ENCODE measurements at places on chromosomes 1 and 21.

- DNase-seq: no peak
Measured at GRCh38 chr1:24195136-24195535, 8.0 kb upstream of the IFNLR1 start.

GRCh38 chr1:115929881-115930280 lies 46.4 kb upstream of the SLC22A15 start:
- no peak for DNase-seq

GRCh38 chr21:42459546-42460215 lies 36.3 kb downstream of the RSPH1 start:
- no peak for DNase-seq

GRCh38 chr1:181010789-181011188 lies 11.9 kb downstream of the STX6 start:
- DNase-seq: peak; percentile 11

DNA sequence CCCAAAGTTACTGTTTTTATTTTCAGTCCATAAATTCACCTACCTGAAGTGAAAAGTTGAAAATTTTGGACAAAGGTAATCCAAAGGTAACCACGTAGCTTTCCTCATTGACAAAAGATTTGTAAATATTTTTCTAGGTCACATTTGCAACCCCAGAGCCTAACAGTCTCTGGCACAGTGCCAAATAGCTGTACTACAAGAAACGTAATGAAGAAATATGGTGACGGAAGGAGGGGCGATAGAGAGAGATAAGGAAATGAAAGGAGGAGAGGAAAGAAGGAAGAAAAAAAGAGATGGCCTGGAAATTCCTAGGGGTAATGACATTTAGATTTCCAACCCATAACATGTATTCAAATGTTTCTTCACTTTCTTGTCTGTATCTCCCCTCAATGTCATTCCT lies 159.4 kb downstream of the BARHL2 start:
- DNase-seq: no peak

GRCh38 chr1:167500283-167500860 lies 18.0 kb downstream of the CD247 start:
- no peak for DNase-seq

GRCh38 chr1:159144571-159144970 lies 26.8 kb upstream of the CADM3 start:
- no peak for DNase-seq

DNA sequence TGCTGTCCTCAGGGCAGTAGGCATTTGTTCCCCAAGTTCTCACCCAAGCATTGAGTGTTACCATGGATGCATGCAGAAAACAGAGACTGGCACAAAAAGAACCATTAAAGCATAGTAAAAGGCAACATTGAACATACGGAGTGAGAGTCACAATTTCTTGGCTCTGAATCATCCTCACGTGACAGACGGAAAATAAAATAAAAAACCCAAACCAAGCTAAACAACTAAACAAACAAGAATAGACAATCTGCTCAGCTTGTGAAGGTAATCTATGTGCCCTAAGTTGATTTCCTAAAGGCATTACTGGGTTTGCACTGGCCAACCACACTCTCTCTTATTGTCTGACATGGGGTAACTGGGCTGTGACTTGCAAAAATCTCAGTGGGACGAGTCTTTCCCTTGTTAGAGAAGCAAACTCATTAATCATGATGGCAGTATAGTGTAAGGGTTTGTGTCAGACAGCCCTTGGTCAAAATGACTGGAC lies 306.0 kb downstream of the ASTN1 start:
- no peak for DNase-seq

GRCh38 chr1:56185493-56185892 lies 393.9 kb downstream of the PLPP3 start:
- DNase-seq: no peak

DNA sequence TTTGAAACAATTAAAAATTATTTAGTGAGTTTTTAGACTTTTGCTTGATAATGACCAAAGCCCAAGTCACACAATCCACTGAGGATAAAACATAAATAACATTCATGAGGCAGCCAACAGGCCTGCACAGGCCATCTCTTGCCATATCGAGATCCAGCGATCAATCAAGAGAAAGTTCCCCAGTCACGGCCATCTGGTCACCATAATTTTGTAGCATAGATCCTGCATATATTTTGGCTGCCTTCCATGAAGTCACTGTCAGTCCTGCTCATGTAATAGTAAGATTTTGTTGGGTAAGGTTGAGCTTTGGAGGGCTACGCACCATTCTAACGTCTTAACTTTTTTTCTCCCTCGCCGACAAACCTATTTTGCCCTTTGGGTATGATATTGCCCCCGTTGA lies 17.5 kb downstream of the KPNA6 start:
- DNase-seq: no peak

GRCh38 chr1:164265232-164265631 lies 293.8 kb upstream of the PBX1 start:
- DNase-seq: no peak

DNA sequence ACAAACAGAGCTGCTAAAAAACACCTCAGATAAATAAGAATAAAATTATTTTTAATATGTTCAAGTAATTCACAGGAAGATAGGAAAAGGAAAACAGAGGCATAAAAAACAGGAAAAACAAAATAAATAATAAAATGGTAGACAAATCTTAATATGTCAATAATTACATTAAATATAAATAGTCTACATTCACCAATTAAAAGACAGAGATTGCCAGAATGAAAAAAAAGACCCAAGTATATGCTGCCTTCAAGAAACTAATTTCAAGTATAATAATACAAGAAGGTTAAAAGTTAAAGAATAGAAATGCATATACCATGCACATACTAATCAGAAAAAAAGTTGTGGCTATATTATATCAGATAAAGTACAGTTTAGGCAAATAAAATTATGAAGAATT lies 1.9 kb downstream of the CYP2J2 start:
- no peak for DNase-seq

- DNase-seq: no peak
Measured at GRCh38 chr1:109392037-109392787, 5.5 kb downstream of the SORT1 start.

DNA sequence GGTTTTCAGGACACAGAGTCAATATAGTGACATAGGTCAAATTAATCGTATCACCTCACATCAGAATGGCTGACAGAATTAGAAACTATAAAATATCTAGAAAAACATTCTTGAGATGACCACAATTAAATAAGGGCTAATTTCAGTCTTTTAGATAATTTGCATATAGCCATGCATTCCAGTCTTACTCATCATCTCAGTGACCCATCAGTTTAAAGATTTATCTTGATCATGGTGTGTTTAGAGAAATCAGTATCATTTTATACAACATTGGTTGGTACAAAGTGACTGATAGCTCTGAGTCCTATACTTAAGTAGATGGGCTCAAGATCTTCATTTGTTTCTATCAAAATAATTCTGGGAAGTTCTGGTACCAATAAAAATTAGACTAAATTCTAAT lies 262.3 kb upstream of the SNX7 start:
- DNase-seq: no peak

- DNase-seq: peak; percentile 2
Measured at GRCh38 chr1:95451054-95451453, 217.0 kb downstream of the RWDD3 start.

DNA sequence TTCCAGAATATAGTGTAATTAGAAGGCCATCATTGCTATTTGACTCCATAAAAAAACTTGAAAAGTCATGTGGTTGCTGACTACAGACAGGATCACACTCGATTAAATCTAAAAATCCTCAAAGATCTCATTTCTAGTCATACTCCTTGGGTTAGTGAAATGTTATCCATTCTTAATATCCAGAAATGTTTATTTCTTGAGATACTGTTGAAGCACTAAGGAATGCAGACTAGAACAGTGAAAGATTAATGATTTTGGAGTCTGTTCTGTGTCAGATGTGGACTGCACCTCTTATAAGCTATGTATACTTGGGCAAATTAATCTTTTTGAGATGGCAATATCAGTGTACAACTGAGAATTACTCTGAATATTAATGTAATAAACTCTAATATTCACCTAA lies 65.1 kb downstream of the ADSS2 start:
- no peak for DNase-seq

- DNase-seq: no peak
Measured at GRCh38 chr21:42545317-42545716, 31.7 kb downstream of the SLC37A1 start.

DNA sequence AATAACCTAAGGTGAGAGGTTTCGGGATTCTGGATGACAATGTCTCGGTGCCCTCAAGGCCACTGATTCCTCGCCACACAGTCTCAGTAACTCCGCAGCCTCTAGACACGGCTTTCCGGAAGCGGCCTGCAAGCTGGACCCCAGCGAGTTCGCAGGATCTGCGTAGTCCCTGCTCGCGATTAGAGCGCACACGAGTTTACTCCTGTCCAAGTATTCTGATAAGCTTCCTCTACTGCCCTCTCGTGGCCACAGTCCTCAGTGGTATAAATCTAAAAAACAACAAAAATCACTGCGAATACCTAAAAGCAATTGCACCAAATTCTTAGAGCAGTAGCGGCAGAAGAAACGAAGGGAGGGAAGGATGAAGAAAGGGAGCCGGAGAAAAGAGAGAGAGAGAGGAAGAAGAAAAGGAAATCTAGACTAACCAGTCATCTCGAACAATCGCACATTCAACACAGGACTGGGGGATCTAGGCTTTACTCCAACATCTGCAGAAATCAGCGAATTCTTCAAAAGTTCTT lies 1.1 kb upstream of the PLXNA2 start:
- peak; percentile 90 for DNase-seq

- DNase-seq: no peak
Measured at GRCh38 chr1:12810691-12811408, 19.7 kb downstream of the PRAMEF1 start.

DNA sequence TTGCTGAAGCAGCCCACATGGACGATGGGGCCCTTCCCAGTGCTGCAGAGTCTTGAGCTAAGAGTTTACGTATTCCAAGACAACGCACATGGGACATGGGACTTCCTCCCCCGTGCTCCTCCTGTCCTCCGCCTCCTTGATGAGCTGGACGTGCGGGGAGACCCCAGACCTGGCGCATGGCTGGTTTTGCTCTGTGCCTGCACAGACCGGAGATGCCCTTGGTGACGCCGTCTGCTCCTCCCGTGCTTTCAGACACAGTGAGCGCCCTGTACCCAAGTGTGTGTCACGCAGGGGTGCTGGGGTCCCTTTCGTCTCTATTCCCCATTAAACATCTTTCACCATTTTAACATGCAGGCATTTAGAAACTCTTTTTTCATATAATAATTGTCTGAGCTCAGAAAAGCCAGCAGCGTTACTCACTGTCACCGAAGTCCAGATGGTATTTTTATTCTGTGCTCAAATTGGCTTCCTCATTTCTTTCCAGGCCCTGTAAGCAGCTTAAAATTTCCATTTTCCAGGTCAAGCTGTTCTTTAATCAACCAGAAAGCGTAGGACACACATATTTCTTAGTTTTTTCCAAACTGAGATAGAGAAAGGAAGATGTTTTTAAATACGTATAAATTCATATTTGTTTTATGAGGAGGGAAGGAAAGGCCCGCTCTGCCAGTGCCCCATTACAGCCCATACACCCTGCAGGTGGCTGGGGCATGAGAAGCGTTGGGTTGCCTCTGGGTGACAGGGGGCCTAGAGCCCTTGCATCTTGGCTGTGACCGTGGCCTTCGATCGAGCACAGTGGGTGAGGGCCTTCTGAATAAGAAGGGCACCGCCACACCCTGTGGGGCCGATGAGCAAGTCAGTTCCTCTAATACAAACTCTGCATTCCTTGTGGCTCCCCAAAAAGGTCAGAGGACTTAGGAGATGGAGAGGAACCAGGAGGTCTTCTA lies 17.9 kb upstream of the ZBTB21 start:
- DNase-seq: no peak

DNA sequence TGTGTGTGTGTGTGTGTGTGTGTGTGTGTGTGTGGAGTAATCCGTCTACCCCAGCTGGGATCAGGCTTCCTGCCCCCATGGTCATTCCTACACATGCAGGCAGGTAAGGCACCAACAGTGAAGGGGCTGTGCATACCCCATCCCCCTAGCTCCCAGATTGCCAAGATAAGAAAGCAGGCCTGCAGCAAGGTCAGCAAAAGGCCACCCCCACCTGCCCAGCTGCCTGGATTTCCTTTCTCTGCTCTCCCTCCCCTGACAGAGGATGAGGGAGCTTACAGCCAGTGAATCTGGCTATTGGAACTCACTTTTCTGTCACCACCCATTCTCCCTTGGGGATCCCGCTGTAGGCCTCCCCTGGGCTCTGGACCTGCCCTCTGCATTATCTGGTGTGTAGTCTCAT lies 7.9 kb downstream of the ALX3 start:
- DNase-seq: no peak

DNA sequence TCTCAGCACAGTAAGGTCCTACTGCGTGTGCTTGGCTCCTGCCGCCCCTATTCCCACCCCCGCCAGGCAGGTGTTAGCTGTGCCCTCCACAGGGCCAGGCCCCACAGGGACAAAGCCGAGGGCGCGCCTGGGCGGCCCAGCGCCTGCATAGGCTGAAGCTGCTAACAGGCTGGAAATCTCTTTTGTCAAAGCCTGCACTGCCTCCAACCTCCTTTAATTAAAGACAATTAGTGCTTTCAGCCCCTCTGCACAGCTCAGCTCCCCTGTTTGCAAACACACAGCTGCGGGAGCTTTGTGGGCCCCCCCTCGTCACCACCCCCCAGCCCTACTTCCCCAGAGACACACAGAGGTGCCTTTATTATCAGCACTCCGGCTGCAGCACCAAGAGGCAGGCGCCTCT lies 95.9 kb downstream of the EPHB2 start:
- no peak for DNase-seq

DNA sequence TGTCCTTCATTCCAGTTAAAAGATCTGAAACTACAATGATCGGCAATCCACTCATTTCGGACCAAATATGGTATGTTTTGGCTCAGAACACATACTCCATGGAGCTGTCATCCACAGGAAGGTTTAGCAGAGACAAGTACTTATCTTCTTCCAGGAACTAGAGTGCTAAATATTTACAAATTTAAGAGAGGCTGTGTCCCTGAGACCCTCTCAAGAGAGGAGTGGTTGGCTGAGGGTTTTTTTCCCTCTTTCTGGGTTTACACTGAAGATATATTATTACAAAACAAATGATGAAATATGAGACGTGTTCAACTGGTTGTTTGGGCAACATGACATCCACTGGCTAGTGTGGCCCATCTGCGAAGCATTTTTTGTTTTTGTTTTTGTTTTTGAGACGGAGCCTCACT lies 25.9 kb upstream of the NID1 start:
- no peak for DNase-seq

GRCh38 chr1:214010197-214010573 lies 22.4 kb downstream of the PROX1 start:
- DNase-seq: no peak

DNA sequence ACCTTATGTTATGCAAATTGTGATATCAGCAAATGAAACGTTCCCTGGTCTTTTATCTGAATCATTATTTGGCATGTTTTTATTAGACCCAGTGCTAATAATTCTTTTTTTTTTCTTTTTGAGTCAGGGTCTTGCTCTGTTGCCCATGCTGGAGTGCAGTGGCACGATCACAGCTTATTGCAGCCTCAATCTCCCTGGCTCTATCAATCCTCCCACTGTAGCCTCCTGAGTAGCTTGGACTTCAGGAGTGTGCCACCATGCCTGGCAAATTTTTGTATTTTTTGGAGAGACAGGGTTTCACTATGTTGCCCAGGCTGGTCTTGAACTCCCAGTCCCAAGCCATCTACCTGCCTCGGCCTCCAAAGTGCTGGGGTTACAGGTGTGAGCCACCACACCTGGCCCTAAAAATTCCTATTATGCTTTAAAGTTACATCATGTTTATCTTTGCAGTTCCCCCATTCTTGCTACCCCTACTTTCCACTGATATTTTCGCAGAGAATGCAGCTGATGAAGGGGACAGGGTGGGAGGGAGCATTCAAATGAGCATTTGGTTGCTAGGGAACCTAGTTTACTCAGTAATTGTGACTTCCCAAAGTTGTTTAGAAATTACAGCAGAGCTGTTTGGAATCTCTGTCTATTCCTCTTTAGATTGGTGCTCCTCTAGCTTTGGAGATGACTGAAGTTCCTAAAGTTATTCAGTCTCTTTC lies 18.4 kb downstream of the C1orf21 start:
- no peak for DNase-seq

Data from ACHN (cell line).